Left renal pelvis (tissue), 4 donors: ENCODE measurements at places on chromosomes 13 and 19. TPM values are rescaled to one million over a fixed set of nuclear protein-coding genes. Genes with fewer than 3 reads are reported as not detected.

DNA sequence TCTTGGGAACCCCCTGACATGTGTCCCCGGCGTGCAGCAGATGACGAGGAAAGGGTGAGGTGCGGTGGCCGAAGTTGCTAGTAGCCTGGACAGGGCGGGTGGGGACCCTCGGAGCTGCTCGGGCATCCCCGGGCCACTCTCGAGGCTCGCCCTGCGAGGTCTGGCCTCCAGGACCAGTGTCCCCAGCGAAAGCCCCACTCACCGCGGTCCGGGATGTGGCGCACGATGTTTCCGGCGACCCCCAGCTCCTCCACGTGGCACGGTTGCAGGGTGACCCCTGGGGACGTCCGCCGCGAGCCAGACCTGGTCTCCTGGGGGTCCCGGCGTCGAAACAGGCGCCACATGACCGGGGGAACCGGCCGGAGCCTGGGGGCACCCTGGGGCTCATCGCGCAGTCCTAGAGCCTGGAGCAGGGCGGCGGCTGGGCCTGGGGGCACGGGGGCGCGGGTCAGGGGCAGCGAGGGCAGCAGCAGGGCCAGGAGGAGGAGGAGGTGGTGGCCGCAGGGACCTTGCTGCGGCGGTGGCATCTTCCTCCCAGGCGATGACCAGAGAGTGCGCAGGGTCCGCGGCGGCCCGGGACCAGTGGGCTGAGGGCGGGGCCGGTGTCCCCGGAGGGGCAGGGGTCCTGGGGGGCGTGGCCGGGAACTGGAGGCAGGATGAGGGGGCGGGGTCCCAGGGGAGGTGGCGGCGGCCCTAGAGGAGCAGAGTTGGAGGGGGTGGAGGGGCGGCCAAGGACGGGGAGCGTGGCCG lies 26.0 kb downstream of the CERS1 start:
- no peak for DNase-seq

DNA sequence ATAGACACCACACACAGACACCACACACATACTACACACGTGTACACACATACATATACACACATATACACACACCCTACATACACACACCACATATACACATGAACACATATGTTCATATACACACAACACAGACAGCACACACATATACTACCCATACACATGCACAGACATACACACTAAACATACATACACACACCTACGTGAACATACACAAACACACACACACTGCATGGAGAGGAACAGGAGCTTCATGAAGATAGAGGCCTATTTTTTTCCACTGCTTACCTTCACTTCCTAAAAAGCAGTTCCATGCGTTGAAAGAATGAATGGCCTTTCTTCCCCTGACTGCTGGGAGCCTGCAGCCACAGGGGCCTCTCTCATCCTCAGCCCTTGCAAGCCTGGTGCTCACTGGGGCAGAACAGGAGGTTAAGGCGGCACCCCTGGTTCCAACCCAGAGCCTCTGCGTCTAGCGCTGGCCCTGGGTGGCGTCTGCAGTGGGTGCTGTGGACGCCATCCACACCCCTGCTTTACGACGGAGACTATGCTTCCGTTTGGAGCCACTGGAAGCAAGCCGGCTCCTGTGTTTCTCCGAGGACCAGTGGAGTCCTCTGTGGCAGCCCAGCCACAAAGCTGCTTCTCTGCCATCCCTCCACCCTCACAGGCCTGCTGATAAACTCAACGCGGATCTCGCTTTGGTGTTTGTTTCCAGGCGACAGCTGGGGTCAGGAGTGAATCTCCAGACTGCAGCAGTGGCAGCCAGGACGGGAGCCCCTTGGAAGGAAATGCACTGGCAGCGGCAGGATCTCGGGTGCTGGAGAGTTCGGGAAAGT lies 1.9 kb upstream of the RASA3 start:
- no peak for DNase-seq

Gene OVOL3
- not detected for polyA plus RNA-seq

DNA sequence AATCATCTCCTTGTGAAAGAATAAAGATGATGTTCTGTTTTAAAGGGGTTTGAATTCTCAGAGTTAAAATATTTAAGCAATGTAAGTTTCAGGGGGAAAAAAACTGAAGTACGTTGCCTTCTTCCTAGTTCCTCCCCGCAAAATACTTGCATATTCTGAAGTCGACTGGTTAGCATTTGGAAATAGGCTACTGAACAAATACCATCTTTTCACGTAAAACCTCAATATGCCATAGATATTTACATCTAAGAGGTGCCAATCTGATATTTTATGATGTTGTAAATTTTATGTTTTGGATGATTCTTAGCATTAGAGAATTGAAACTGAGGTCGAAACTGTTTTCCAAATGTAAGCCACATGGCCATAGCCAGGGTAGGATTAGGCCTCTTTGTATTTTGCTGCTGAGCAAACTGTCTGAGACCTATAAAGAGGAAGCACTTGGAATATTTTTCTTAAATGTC lies 138.3 kb downstream of the FLT1 start:
- DNase-seq: no peak

- DNase-seq: no peak
Observed at GRCh38 chr13:113959198-113959597, 14.7 kb downstream of the C13orf46 start.

DNA sequence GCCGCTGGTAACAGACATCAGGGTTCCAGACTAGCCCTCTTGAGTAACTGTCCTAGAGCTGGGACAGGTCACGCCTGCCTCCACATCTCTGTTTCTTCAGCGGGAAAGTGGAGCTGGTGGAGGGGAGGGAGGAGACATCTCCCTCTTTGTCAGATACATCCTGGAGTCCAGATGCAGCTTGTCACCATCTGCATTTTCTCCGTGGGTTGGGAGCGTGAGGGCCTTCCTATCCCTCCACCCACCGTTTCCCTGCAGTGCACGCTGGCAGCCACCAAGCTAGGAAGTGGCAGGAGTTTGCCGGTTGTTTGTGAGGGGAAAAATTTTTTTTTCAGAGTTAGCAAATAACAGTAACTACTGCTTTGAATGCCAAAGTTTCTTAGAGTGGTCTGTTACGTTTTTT lies 20.0 kb upstream of the SMIM17 start:
- no peak for DNase-seq

Gene PSG11
- polyA plus RNA-seq: not detected

Gene SLC5A5
- polyA plus RNA-seq: 0.06 TPM

DNA sequence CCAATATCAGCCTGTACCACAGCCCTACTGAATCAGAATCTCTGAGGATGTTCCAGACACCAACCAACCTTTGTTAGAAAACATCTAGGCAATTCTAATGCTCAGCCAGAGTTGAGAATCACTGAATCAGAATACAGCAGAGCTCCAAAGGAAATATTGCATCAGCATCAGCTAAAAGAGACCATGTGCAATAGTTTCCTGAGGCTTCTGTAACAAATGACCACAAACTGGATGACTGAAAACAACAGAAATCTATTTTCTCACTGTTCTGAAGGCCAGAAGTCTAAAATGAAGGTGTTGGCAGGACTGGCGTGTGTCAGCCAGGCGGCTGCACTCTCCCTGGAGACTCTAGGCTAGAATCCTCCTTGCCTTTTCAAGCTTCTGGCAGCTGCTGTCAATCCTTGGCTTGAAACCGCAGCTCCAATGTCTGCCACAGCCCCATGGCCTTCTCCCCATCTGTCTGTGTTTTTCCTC lies 1.2 kb upstream of the DCT start:
- DNase-seq: no peak

DNA sequence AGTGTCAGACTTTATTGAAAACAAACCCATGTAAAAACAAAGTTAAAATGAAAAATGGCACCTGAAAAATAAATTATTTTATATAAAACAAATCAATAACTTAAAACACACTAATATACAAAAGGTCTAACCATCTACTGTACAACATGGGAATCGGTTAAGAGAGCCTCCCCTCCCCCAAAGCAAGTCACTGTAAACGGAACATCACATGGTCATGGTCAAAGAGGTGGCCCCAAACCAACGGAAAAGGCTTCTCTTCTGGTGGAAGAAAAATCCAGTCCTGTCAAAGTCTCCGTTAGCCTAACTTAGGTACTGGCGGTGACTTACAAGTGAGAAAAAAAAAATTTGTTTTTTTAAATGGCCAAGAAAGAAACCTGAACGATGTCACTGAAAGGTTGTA lies 15.7 kb upstream of the TIMM44 start:
- no peak for DNase-seq

Gene TNFSF13B
- polyA plus RNA-seq: 1.3 TPM

- DNase-seq: no peak
Observed at GRCh38 chr19:17240062-17240752, 5.5 kb downstream of the NR2F6 start.

DNA sequence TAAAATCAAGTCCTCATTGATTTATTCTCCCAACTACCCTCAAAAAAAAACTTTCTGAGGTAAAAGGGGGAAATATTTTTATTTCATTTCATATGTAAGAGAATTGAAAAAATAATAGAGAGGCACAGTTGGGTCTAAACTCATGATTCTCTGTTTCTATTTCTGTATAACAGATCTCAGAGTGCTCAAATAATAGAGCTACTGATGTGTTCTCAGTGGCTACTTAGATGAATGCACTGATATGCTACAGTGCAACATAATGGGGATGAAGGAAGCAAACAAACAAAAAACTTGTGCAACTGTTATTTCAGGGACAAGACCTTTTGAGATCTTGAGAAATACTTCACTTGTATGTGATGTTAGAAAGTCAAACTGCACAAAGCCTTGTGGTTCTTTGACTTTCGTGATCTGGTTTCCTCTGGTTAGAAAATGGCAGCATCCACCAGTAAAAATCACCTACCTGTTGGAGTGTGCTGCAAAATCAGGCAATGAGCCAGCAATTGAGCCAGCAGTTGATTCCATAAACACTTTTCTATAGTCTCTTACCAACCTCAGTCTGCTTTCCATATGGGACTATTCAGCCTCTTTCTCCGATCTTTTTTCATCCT lies 9.7 kb upstream of the DACH1 start:
- no peak for DNase-seq

DNA sequence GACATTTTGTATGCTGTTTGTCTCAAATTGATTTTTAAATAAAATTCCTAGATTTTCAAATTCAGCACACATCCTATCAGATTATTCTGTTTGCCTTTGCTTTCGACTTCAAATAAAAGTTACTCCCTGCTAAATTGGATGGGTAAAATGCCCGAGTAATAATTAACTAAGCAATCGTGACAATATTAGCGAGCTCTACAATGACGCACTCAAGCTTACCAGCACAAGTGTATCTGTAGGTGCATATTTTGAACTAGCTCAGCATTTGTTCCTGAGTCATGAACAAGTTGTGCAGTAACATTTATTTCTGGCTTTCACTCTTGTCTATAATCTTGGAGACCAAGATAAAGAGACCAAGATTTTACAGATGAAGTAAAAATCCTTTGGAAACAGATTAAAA lies 113.4 kb downstream of the UBL3 start:
- DNase-seq: no peak

Gene LIM2
- polyA plus RNA-seq: 0.70 TPM

- peak; percentile 72 for DNase-seq
Observed at GRCh38 chr13:33642374-33643065, 175.4 kb upstream of the RFC3 start.

GRCh38 chr13:79289571-79289970 lies 116.5 kb downstream of the RBM26 start:
- DNase-seq: no peak

- DNase-seq: no peak
Observed at GRCh38 chr19:42303101-42303464, 659 bp upstream of the PAFAH1B3 start.

Gene ZNF575
- polyA plus RNA-seq: 2.6 TPM

GRCh38 chr19:52176574-52176973 lies 5.2 kb upstream of the ZNF836 start:
- DNase-seq: no peak

DNA sequence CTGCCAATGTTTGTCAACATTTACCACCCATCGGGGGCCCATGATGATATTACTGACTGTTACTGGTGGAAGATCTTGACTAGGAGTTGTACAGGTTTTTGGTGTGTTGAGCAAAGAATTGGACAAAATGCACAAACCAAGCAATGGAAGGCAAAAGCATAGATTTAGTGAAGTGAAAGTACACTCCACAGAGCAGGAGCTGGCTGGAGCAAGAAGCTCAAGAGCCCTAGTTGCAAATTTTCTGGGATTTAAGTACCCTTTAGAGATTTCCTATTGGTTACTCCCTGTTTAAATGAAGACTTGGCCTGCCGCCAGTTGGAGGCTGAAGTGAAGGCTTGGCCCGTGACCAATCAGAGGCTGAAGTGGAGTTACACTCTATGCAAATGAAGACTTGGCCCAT lies 128.6 kb upstream of the KL start:
- no peak for DNase-seq

DNA sequence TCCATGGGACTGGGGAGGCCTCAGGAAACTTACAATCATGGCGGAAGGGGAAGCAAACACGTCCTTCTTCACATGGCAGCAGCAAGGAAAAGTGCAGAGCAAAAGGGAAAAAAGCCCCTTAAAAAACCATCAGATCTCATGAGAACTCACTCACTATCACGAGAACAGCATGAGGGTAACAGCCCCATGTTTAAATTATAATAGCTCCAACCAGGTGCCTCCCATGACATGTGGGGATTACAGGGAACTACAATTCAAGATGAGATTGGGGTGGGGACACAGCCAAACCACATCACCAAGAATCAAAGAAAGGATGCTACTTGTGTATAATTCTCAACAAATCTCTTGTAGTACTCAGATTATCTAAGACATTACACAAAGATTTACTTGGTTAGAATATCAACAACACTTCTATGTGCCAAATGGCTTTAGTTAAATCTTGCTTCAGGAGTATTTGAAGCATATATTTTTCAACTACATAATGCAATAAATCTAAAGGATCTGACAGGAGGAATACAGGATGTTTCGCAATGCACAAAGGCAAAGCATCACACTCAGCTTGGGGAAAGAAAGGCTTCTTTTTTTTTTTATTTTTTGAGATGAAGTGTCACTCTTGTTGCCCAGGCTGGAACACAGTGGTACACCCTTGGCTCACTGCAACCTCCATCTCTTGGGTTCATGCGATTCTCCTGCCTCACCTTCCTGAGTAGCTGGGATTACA lies 180.0 kb downstream of the LHFPL6 start:
- no peak for DNase-seq

DNA sequence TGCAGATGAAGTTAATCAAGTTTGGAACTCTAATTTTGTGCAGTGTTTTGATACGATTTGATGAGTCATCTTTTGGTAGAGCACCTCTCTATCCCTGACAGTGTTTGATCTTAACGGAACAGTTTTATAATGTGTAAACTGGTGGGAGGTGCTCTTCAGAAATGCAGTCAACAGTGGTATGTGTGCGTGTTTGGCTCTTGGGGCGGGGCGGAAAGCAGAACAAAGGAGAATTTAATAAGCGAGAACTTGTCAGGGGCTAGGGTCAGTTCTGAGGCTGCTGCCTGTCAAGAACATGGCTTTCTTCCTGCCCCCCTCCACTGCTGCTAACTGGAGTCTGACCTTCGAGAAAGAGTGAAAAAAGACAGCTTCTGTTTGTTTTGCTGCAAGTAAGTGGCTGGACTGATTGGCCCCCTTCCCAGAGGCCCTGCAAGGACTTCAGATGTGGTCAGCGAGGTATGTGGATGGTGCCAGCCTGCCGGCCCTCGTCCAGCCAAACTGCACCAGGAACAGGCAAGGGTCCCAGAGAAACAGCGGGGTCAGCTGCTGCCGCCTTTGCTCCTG lies 40.8 kb downstream of the BBC3 start:
- no peak for DNase-seq

GRCh38 chr19:33812388-33813330 lies 16.0 kb downstream of the KCTD15 start:
- no peak for DNase-seq

GRCh38 chr13:102090532-102090931 lies 311.3 kb downstream of the FGF14 start:
- no peak for DNase-seq

Gene ATP4B
- polyA plus RNA-seq: 0.20 TPM

GRCh38 chr19:13012690-13013608 lies 17.7 kb downstream of the NFIX start:
- no peak for DNase-seq

Gene CEACAM3
- polyA plus RNA-seq: not detected

GRCh38 chr13:109735436-109735966 lies 50.9 kb downstream of the IRS2 start:
- no peak for DNase-seq
